ENCODE measurements at places on chromosomes 3 and 15.
A peak's percentile ranks its signal among the peaks of the same experiment; 100 is the strongest.

DNA sequence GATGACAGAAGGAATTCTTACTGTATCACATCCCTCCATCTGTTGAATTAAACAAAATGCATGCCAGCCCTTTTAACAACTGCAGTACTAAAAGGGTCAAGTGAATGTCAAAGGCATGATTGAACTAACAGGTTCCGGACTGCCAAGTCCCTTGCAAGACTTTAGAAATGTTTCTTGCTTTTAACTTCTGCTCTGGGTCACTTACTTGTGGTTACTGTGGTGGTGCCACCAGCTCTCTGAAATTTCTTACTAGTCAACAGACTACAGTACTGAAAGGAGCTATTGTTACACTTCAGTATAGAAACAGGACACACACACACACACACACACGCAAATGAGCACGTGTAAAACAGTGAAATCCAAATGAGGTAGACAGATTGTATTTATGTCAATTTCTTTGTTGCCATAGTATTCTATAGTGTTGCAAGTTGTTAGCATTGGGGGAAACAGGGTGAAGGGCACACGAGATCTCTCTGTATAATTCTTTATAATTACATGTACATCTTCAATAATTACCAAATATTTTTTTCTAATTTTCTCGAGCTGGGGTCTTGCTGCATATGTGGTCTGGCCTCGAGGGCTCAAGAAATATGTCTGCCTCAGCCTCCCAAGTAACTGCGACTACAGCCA is 79.9 kb upstream of the SLC25A26 start:
- DNase-seq: no peak

GRCh38 chr3:184050217-184050847 is 2.5 kb upstream of the HTR3C start:
- no peak for DNase-seq

- peak; percentile 28 for DNase-seq
Observed at GRCh38 chr3:98730338-98730737, 32.8 kb upstream of the ST3GAL6 start.

DNA sequence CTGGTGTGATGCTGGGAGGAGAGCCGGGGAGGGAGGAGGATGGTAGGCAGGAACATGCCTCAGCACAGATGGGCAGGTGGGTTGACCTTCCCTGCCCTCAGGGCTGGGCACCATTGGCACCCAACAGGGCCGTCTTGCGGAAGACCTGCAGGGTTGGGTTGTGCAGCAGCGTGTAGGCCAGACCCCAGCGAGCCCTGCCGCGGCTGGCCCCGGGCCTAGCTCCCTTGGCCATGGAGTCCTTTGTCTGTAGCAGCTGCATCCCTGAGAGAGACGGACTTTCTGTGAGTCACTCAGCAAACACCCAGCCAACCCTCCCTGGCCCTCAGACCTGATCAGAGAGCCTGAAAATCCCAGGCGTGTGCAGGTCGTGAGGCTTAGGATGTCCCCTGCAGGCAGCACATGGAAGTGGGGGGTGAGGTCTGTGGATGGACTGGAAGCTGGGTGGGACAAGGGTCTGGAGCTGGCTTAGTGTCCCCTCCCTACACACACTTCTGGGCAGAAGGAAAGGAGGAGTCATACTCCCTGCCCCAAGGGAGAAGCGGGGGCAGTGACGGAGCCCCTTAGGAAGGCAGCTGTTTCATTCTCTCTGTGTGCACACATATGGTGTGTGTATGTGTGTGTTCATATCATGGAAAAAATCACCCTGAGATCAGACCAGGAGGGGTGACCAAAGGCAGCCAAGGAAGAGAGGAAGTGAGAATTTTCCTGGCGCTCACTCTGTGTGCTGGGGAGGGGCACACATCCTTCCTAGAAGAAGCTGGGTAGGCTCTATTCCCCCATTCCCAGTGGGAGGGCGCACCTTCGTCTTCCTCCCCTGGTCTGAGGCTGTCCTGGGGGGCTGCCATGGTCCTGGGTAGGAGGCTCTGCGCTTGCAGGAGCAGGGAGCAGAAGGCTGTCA is 6.7 kb downstream of the ISLR start:
- peak; percentile 83 for DNase-seq

- DNase-seq: no peak
Observed at GRCh38 chr3:156865732-156866131, 39.6 kb downstream of the LEKR1 start.

DNA sequence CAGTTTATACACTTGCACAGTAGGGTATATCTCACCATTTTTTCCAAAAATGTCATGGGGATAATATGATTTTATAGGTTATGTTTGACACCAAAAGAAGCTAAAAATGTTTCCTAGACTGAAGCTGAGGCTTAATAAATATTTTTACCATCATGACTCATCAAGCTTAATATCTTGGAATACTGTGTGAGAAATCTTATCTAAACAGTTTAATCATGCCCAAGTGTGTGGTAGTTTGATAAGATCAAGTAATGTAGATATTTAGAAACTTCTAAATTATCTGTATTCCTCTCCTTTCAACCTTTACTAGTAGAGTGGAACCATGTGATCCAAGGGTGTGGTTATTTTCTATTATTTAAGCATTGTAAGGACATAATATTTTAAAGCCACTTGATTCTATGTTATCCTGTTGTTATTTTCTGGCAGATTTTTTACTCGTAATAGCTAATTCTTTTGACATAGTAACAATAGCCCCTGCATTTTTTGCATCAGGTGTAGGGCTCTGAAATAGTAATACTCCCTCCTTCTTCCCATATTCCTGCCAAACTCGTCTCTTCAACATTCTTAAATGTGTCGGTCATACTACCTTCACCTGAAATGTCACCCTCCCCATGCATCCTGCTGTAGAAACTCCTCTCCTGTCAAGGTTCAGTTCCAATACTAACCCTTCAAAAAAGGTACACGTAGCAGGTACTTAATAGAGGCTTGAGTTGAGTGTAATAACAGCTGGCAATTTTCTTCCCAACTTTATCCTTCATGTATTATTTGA is 729.6 kb downstream of the NLGN1 start:
- no peak for DNase-seq

DNA sequence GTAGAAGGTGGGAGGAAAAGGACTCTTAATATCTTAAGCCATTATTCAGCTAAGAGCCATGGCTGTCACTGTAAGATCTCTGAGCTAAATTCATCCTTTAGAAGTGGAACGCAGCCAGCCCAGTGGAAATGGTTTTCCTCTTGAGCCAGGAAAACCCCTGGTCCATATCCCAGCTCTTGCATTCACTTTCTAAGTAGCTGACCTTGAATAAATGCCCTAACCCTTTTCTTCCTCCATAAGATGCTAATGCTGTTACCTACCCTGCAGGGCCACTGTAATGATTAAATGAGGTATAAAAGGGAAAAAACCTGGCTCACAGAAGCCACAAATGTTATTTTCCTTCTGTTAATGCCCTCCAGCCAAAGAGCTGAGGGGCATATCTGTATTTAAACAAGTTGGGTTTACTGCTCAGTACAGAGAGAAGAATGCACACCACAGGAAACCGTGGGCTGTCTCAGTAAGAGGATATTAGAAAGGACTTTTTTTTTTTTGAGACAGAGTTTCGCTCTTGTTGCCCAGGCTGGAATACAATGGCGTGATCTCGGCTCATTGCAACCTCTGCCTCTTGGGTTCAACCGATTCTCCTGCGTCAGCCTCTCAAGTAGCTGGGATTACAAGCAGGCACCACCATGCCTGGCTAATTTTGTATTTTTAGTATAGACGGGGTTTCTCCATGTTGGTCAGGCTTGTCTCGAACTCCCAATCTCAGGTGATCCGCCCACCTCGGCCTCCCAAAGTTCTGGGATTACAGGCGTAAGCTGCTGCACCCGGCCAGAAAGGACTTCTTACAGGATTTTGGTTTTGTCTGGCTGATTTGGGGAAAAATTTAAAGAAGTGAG is 6.8 kb downstream of the UBL7 start:
- DNase-seq: no peak
